ENCODE measurements at places on chromosomes 11 and 22. TPM values are rescaled to one million over a fixed set of nuclear protein-coding genes. Genes with fewer than 3 reads are reported as not detected.

The SCUBE2 gene
- not detected for total RNA-seq

The MMP20 gene
- not detected for total RNA-seq

The MUC5AC gene
- total RNA-seq = not detected

The SCN2B gene
- not detected for total RNA-seq

The VSTM5 gene
- total RNA-seq = not detected

The GNG3 gene
- not detected for total RNA-seq

The TIRAP gene
- 17.3 TPM for total RNA-seq

The OR10W1 gene
- not detected for total RNA-seq

The ABCC8 gene
- total RNA-seq = 0.18 TPM

The MAPK12 gene
- total RNA-seq = 3.2 TPM

The PLEKHB1 gene
- total RNA-seq = 13.6 TPM

The CASP5 gene
- not detected for total RNA-seq

The C11orf91 gene
- not detected for total RNA-seq

The SLC15A3 gene
- total RNA-seq = 3.8 TPM

The RNF121 gene
- total RNA-seq = 22.4 TPM

The ABCG4 gene
- not detected for total RNA-seq

The ART1 gene
- not detected for total RNA-seq

The XKR3 gene
- not detected for total RNA-seq

The TRIM3 gene
- total RNA-seq = 7.5 TPM

The IGLL5 gene
- not detected for total RNA-seq

The OR52H1 gene
- total RNA-seq = not detected

The SYCE3 gene
- total RNA-seq = not detected

The MS4A7 gene
- not detected for total RNA-seq

The ADM2 gene
- total RNA-seq = 4.6 TPM

The DSCAML1 gene
- total RNA-seq = not detected

The REXO2 gene
- total RNA-seq = 106 TPM

The SESN3 gene
- total RNA-seq = 74.0 TPM

The SAA1 gene
- not detected for total RNA-seq

The VPREB1 gene
- total RNA-seq = not detected

The ADORA2A gene
- total RNA-seq = 31.8 TPM

The ZNF214 gene
- not detected for total RNA-seq

The SHISA8 gene
- 0.18 TPM for total RNA-seq

The MMP8 gene
- not detected for total RNA-seq

The FKBP2 gene
- total RNA-seq = 28.8 TPM

The ARL2 gene
- total RNA-seq = 54.1 TPM

The GLB1L2 gene
- 2.3 TPM for total RNA-seq

The TSGA10IP gene
- not detected for total RNA-seq
